ENCODE measurements at places on chromosomes 16 and 17.
A peak's percentile ranks its signal among the peaks of the same experiment; 100 is the strongest.

DNA sequence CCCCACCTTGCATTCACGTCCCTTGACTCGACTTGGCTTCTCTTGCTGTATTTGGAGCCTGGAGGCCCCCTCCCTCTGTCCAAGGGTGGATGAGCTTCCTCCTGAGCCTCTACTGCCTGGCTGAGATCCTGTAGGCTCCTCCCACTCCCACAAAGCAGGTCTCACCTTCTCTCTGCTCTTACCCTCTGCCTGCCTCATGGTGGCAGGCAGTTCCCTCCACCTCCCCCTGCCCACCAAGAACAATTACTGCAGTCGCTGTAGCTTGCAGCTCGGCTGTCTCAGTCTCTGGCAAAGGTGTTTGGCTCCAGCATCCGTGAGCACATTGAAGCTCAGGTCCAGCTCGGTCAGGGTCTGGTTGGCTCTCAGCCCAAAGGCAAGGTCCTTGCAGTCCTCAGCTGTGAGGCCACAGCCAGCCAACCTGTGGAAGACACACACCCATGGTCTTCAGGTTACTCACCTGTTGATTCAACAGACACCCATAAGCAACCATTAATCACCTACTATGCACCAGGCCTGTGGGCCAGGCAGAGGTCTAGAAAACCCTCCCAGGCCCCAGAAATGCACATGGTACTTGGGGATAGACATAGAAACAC, 42.6 kb downstream of the NLRP1 start:
- DNase-seq = no peak

DNA sequence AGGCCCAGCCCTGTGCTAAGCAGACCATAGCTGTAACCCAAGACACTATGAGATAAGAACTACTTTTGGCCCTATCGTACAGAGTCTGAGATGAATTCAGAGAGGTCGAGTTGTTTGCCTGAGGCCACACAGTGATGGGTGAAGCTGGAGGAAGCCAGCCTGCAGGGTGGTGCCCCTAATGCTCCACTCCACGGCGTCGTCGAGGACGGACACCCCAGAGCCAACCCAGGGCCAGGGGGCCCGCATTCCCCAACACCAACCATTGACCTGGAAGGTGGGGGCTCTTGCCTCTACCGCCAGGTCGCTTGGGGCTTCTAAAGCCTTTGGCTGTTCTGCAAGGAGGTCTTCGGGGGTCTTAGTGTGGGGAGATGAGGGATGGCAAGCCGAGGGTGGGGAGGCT, 84.1 kb downstream of the IRF8 start:
- no peak for DNase-seq

DNA sequence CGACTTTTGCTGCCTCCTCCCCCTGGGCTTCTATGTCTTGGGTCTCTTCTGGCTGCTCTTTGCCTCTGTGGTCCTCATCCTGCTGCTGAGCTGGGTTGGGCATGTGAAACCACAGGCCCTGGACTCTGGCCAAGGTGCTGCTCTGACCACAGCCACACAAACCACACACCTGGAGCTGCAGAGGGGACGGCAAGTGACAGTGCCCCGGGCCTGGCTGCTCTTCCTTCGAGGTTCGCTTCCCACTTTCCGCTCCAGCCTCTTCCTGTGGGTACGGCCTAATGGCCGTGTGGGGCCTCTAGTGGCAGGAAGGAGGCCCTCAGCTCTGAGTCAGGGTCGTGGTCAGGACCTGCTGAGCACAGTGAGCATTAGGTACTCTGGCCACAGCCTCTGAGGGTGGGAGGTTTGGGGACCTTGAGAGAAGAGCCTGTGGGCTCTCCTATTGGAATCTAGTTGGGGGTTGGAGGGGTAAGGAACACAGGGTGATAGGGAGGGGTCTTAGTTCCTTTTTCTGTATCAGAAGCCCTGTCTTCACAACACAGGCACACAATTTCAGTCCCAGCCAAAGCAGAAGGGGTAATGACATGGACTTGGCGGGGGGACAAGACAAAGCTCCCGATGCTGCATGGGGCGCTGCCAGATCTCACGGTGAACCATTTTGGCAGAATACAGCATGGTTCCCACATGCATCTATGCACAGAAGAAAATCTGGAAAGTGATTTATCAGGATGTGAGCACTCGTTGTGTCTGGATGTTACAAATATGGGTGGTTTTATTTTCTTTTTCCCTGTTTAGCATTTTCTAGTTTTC, 2.3 kb downstream of the GP1BA start:
- peak; percentile 40 for DNase-seq

DNA sequence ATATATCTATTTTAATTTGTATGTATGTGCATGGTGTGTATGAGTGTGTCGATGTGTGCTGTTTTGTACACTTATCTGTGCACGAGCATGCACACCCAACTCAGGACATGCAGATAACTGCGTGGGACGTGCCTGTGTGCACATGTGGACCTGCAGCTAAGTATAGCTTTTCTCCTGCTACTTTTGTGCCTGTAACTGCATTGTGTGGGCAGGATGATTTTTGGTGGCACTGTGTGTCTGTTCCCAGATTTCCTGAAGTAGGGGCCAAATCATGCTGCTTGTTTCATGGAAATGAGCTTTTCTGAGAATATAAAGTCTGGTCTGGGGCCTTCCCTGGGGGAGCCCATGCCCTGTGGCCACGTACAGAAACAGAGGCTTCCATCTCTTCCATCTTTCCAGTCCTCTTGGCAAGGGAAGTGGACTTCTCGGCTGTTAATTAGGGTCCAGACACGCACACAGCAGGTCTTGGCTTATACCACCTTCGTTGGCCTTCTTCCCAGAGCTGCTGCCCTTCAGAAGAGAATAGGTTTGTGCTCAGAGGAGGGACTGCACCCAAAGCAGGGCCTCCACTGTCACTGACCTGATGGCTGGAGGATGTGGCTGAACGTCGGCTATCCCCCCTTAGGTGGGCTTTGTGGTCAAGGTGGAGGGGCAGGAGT, 30.2 kb downstream of the SPNS3 start:
- DNase-seq = no peak

DNA sequence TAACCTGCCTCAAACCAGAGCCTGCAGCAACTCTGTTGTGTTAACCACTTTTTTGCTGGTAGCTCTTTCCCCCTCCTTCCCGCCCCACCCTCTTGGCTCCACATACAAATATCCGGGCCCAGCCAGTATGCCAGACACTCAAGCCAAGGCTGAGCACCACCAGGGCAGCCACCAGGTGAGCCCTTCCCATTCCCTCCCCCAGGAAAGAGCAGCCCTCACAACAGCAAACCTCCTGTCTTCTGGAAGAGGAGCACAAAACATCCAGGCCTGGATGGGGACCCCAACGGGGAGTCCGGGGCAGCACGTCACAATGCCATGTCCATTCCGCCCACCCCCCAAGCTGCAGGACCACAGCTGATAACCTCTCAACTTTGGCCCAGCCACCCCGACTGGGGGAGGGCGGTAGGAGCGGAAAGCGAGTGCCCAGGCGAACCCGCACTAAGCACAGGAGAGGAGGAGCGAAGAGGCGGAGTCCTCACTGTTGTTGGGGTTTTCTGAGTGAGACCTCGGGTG, 757 bp downstream of the ORMDL3 start:
- peak; percentile 56 for DNase-seq

DNA sequence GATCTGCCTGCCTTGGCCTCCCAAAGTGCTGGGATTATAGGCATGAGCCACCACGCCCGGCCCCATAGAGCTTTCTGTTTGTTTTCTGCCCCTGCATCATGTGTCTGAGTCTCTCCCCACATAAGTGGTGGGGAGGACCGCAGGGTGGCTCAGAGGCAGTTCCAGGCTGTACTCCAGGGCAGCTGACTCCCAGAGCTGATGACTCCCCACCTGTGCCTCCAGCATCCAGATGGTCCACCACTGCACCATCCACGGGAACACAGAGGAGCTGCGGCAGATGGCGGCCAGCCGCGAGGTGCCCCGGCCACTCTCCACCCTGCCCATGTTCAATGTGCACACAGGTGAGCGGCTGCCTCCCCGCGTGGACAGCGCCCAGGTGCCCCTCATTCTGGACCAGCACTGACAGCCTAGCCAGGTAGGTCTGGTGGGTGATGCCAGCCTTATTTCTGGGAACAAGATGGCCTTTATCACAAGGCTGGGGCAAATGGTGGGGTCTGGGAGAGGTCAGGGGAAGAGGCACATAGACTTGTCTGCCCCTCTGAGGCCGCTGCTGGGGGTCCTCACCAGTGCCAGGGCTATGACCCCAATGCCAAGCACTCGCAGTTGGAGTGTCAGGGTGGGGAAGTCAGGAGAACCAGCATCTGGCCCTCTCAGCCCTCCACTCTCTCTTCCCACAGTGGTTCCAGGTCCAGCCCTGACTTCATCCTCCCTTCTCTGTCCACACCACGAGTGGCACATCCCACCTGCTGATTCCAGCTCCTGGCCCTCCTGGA, 9.4 kb downstream of the SGCA start:
- no peak for DNase-seq

DNA sequence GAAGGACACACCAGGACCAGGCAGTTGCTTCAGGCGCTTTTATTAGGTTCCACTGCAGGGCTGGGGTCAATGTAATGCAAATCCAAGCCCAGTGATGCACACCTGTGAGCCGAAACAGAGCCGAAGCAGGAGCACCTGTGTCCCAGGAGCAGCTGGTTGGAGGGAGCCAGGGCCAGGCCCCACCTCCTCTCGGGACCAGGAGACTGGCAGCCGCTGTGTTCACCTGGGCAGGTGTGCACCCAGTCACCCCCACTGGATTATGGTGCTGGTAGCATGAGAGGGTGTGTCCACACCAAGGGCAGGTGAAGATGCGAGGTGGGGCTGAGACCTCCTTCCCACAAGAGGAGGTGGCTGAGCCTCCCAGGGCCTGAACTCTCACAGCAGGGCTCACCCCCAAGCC, 4.7 kb upstream of the FAAP100 start:
- no peak for DNase-seq

DNA sequence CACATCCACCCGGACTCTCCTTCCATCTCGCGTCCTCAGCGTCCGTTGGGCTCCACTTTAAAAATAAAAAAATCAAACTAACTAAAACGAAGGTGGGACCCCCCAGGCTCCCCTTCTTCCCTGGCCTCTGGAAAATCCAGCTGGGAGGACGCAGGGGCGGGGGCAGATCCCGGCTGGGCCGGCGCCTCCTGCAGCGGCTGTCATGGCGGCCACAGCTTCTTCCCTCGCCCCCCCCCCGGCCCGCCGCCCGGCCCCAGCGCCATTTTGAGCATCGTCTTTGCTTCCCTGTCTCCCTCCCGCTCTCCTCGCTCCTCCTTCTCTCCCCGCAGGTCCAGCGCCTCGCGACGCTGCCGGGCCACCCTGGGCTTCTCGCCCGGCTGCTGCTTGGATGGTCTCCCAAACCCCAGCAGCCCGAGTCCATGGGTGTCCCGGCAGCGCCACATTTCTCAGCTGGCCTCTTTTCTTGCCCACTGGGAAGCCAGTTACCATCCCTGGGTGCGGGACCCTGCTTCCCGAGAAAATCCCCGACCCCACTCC, 3.3 kb downstream of the HOXB2 start:
- no peak for DNase-seq

DNA sequence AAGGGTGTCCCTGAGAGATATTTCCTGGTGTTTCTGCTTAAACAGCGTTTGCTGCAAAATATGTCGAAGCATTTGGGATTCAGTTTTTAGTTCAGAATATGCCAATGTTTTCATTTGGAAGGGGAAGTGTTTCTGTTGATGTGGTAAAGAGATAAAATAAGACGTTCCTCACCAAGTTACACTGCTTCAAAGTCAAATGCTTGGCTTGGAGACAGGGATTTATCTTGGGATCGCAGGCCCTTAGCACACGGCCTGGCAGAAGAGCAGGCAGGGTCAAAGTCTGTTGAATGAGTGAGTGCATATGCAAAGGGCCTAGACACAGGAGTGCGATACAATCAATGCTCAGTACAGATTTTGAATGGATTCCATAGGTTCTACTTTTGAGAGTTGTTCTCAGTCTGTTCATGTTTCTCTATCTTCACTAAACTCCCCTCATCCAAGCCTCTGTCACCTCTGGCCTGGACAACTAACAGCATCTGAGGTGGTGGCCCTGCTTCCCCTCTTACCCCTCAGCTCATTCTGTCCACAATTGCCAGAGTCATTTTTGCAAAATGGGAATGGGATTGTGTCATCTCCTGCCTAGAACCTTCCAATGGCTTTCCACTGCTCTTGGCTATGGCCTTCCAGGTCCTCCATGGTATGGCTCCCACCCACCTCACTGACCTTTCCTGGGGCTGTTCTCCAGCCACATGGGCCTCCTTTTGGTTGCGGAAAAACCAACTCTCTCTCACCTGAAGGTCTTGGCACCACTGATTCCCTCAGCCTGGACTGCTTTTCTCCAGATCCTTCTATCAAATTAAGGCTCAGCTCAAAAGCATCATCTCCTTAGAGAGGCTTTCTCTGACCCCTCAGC, 3.2 kb downstream of the DEXI start:
- no peak for DNase-seq

Data from thyroid gland (tissue), 4 donors.